ENCODE measurements at places on chromosomes 6 and 20. TPM values are rescaled to one million over a fixed set of nuclear protein-coding genes. Genes with fewer than 3 reads are reported as not detected.

LPA gene
- total RNA-seq = 3.2 TPM

- peak overlapping the region; percentile 55 for H3K4me3 ChIP-seq
- H3K27me3 ChIP-seq = no peaks in the 10 kb centered on the region
- H3K36me3 ChIP-seq = peaks cover 8% of the 10 kb centered on the region
- H3K27ac ChIP-seq = peak overlapping the region; percentile 93
- peaks cover 61% of the 10 kb centered on the region for H3K4me1 ChIP-seq
- DNase-seq = no peak
Measured at GRCh38 chr6:21740376-21741124, 147.0 kb downstream of the SOX4 start.

DNA sequence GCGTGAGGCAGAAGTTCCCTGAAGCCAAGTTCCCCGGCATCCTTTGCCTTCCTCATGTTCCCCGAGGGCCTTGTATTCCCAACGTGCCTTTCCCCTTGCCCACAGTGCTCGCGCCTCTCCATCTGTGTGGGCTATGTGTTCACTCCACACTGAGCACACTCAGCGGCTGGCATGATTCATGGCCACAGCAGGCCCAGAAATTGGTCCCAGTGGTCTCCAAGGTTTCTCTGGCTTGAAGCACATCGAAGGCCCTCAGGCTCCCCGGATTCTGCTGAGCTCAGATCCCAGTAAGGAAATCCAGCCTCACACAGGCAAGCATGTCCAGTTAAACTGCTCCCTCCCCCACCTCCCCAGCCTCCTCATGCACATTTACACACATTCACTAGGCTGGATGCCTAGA, 123.6 kb downstream of the ISM1 start:
- no peaks in the 10 kb centered on the region for H3K27me3 ChIP-seq
- H3K36me3 ChIP-seq = no peaks in the 10 kb centered on the region
- H3K4me1 ChIP-seq = no peaks in the 10 kb centered on the region
- no peak for DNase-seq
- no peak overlapping the region for H3K27ac ChIP-seq

- no peak for DNase-seq
- H3K36me3 ChIP-seq = peaks cover 42% of the 10 kb centered on the region
- H3K27ac ChIP-seq = no peak overlapping the region
- H3K4me1 ChIP-seq = peaks cover 2% of the 10 kb centered on the region
- H3K4me3 ChIP-seq = no peak overlapping the region
Measured at GRCh38 chr20:37790900-37791299, 97.1 kb downstream of the CTNNBL1 start.

GRCh38 chr6:161139766-161140553, 133.9 kb downstream of the AGPAT4 start:
- peaks cover 23% of the 10 kb centered on the region for H3K36me3 ChIP-seq
- no peak overlapping the region for H3K27ac ChIP-seq
- no peaks in the 10 kb centered on the region for H3K27me3 ChIP-seq
- no peak overlapping the region for H3K4me3 ChIP-seq
- no peaks in the 10 kb centered on the region for H3K4me1 ChIP-seq
- DNase-seq = no peak

GRCh38 chr20:58942549-58942948, 38.5 kb upstream of the NELFCD start:
- H3K27me3 ChIP-seq = peaks cover 2% of the 10 kb centered on the region
- peaks cover 14% of the 10 kb centered on the region for H3K4me1 ChIP-seq
- peaks cover 2% of the 10 kb centered on the region for H3K36me3 ChIP-seq
- H3K4me3 ChIP-seq = no peak overlapping the region
- H3K27ac ChIP-seq = no peak overlapping the region

DNA sequence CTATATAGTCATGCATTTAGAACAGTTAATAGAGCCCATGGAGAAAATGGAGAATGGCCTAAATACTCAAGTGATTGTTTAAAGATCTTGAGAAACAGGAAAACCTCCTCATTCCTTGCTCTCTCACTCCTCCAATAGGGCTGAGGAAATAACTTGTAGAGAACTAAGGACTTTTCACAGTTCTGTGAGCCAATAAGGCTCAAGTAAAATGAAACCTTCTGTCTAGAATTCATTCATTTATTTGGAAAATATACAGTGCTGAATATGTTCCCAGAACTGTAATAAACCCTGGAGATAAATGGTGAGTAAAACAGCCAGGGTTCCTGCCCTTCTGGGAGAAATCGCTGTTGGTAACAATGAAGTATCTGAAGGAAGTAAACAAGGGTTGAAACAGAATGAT, 35.3 kb downstream of the ELOVL2 start:
- H3K4me1 ChIP-seq = peaks cover 19% of the 10 kb centered on the region
- DNase-seq = no peak
- no peak overlapping the region for H3K4me3 ChIP-seq
- no peaks in the 10 kb centered on the region for H3K36me3 ChIP-seq
- H3K27ac ChIP-seq = no peak overlapping the region
- H3K27me3 ChIP-seq = peaks cover 5% of the 10 kb centered on the region

DNA sequence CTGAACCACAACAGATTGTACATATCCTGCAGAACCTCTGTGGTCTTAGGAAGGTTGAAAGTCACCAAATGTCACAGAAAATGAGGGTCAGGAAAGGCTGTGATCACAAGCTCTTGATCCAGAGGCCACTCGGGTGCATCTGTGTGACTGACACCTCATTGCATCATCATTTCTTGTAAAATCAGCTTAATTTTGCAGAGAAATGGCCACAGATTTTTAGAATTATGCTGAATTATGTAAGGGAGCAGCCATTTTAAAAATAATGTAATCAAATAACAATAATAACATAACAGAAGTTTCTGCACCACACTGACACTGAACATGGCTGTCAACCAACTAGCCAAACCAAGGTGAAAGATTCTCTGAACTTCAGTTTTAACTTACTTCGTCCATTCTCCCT, 32.5 kb upstream of the PRND start:
- no peak for DNase-seq
- no peaks in the 10 kb centered on the region for H3K36me3 ChIP-seq
- H3K4me1 ChIP-seq = peaks cover 5% of the 10 kb centered on the region
- H3K27ac ChIP-seq = no peak overlapping the region
- H3K27me3 ChIP-seq = peaks cover 16% of the 10 kb centered on the region
- H3K4me3 ChIP-seq = no peak overlapping the region

All from progenitor cell of endocrine pancreas (in vitro differentiated cells).